ENCODE measurements at places on chromosomes 11 and 22. TPM values are rescaled to one million over a fixed set of nuclear protein-coding genes. Genes with fewer than 3 reads are reported as not detected.

Gene NCAM1
- 3.8 TPM for total RNA-seq

- no peak overlapping the region for H3K27ac ChIP-seq
- no peak for DNase-seq
- H3K27me3 ChIP-seq: no peaks in the 10 kb centered on the region
- H3K4me3 ChIP-seq: no peak overlapping the region
Measured at GRCh38 chr22:49524362-49524761, 303.3 kb downstream of the BRD1 start.

Gene MMP1
- total RNA-seq: 0.29 TPM

- H3K4me1 ChIP-seq: peaks cover 40% of the 10 kb centered on the region
- no peak overlapping the region for H3K4me3 ChIP-seq
- H3K27me3 ChIP-seq: no peaks in the 10 kb centered on the region
- peak overlapping the region; percentile 85 for H3K27ac ChIP-seq
- H3K36me3 ChIP-seq: peaks cover 23% of the 10 kb centered on the region
Measured at GRCh38 chr11:45208135-45208534, 61.7 kb downstream of the PRDM11 start.

DNA sequence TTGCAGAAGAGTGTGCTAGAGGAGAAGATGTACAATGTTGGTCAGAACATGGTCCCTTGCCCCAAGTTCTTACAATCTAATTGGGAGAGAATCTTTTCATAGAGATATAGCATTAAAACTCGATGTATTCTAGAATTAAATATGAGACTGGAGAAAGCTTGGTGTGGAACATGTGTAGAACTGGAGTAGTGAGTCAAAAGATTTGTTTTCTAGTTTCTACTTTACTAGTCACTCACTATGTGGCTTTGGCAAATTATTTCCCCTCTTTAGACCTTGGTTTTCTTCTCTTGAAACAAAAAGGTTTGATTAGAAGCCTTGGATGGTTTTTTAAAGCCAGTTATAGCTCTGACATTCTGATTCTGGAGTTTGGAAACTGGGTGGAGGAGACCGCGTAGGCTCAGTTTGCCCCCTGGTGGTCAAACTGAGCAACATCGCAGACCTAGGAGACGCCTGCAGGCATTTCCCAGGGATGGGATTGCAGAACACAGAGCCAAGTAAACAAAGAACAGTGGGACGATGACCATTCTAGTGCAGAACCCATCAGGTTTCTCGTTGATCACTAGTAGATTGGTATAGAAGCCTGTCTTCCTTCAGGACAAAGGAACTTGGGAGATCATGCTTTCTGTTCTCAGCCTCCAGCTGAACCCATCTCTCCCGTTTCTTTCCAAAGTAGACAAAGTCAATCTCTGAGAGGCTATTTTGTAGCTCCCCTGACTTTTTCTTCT is 8.5 kb upstream of the CHRDL2 start:
- H3K27me3 ChIP-seq: no peaks in the 10 kb centered on the region
- H3K36me3 ChIP-seq: no peaks in the 10 kb centered on the region
- no peak overlapping the region for H3K4me3 ChIP-seq
- no peaks in the 10 kb centered on the region for H3K4me1 ChIP-seq

- peak overlapping the region; percentile 86 for H3K27ac ChIP-seq
- peaks cover 33% of the 10 kb centered on the region for H3K4me1 ChIP-seq
- H3K27me3 ChIP-seq: no peaks in the 10 kb centered on the region
- no peak for DNase-seq
Measured at GRCh38 chr11:124891373-124891861, 6.2 kb downstream of the ROBO4 start.

DNA sequence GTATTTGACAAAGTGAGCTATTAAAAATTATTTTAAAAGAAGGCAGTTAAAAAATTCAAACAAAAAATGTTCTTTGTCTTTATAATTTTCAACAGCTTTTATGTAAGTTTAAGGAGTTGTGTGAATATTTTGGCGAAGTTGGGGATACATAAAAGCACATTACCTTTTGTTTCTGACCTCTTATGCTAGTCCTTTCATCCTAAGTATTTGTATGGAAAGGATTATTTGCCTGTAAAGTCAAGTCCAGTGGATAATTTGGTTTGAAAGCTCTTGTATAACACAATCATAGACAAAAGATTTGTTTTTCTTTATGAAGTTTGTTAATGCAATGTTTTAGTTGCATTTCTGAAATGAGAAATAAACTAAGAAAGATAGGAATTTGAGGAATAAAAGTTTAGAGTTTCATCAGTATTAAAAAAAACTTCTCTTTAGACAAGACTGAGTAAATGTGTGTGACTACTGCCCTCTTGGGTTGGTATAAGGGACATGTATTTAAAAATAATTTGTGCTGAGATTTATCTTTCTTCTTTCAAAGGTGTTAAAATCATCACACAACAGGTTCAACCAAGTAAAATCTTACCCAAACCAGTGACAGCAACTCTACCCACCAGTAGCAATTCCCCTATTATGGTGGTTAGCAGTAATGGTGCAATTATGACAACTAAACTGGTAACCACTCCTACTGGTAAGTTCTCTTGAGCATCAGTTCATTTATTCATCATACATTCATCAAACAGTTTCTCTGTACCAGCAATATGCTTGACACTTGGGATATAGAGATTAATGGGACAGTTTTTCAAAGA is 68.2 kb downstream of the EMSY start:
- no peaks in the 10 kb centered on the region for H3K36me3 ChIP-seq
- no peak for DNase-seq
- no peak overlapping the region for H3K27ac ChIP-seq
- no peaks in the 10 kb centered on the region for H3K4me1 ChIP-seq
- H3K27me3 ChIP-seq: no peaks in the 10 kb centered on the region
- H3K4me3 ChIP-seq: no peak overlapping the region

Gene P2RY2
- 9.3 TPM for total RNA-seq

Gene OR10A2
- total RNA-seq: not detected

Gene TIRAP
- total RNA-seq: 9.3 TPM

Gene LARGE2
- 4.9 TPM for total RNA-seq

Gene NNMT
- 171 TPM for total RNA-seq
